ENCODE measurements at places on chromosomes 3 and 15.

GRCh38 chr3:1002010-1002409 lies 90.8 kb upstream of the CNTN6 start:
- DNase-seq, result no peak

- peak; percentile 26 for DNase-seq
These were observed 4.3 kb upstream of the TSEN2 start for GRCh38 chr3:12479919-12480427.

DNA sequence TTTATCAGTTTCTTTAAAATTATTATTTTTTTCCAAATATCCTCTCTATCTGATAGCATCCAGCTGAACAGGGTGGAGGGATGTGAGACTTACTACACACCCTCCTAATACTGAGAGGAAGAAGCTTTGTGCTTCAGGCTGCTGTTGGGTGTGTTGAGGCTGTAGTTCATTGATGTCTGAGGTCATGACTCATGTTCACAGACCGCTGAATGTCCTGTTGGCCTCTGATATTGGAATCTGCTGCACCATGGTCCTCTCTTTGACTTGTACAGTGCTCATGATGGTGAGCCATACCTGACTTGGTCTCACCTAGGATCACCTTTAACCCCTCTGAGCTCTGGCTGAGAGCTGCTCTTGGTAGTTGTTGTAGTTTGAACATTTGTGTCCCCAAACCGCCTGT lies 302.9 kb downstream of the SATB1 start:
- no peak for DNase-seq

DNA sequence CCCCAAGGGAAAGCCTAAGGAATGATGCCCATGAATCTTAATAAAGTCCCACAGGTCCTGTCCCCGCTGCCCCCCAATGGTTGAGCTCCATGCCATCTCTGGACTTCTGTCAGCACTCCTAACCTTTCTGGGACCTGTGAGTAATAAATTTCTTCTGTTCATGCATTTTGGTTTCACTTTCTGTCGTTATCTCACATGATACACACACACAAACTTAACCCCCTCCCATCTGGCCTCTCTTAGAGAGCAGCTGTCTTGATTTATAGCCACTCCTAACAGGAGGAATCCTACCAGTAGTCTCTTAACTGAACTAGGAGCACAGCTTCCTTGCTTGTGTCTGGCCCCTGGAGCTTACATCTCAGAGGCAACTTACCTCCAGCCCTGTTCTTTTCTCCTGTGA lies 82.7 kb upstream of the SELENOK start:
- DNase-seq, result no peak

DNA sequence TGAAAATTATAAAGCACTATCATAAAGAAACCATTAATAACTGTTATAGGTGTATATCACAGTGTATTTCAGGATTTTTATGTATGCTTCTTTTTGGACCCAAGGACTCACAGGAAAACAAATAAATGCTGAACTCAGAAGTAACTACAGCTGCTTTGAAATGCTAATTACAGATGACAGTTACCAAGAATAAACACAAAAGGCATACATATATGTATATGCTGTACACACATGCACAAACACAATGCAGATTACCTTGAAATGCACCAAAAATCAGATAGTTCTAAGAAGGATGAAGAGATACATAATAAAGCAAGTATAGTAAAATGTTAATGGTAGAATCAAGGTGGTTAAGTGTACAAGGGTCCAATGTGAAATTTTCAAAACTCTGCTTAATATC lies 52.2 kb downstream of the ZNF280D start:
- no peak for DNase-seq

- no peak for DNase-seq
These were observed 115.3 kb downstream of the PLCH1 start for GRCh38 chr3:155629556-155629955.

- no peak for DNase-seq
These were observed 30.2 kb upstream of the ADAMTS9 start for GRCh38 chr3:64717872-64718613.

GRCh38 chr3:68893600-68894239 lies 38.6 kb downstream of the TAFA4 start:
- no peak for DNase-seq

- no peak for DNase-seq
These were observed 56.7 kb downstream of the CCNL1 start for GRCh38 chr3:157103280-157103679.

- DNase-seq, result no peak
These were observed 612 bp downstream of the UBA5 start for GRCh38 chr3:132660811-132661070.

- no peak for DNase-seq
These were observed 38.5 kb downstream of the MAP3K13 start for GRCh38 chr3:185401319-185401955.

- no peak for DNase-seq
These were observed 52.6 kb downstream of the SYNM start for GRCh38 chr15:99157456-99157855.

GRCh38 chr3:25689226-25689625 lies 24.5 kb upstream of the TOP2B start:
- no peak for DNase-seq

- no peak for DNase-seq
These were observed 503.9 kb upstream of the MDFIC2 start for GRCh38 chr3:70816346-70816745.

DNA sequence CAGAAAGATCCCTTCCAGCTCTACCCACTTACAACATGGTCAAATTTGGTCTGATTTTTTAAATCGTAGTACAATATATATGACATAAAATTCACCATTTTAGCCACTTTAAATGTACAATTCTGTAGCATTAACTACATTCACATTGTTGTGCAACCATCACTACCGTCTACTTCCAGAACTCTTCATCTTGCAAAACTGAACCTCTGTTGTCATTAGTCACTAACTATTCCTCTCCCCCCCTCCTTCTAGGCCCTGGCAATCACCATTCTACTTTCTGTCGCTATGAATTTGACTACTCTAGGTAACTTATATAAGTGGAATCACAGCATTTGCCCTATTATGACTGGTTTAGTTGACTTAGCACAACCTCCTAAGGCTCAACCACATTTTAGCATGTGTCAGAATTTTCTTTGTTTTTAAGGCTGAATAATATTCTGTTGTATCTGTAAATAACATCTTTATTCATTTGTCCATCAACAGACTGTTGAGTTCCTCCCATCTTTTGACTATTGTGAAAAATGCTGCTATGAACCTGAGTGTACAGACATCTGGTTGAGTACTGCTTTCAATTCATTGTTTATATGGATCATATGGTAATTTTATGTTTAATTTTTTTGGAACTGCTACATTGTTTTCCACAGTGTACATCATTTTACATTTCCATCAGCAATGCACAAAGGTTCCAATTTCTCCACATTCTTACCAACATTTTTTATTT lies 35.5 kb upstream of the CCR2 start:
- DNase-seq, result no peak

DNA sequence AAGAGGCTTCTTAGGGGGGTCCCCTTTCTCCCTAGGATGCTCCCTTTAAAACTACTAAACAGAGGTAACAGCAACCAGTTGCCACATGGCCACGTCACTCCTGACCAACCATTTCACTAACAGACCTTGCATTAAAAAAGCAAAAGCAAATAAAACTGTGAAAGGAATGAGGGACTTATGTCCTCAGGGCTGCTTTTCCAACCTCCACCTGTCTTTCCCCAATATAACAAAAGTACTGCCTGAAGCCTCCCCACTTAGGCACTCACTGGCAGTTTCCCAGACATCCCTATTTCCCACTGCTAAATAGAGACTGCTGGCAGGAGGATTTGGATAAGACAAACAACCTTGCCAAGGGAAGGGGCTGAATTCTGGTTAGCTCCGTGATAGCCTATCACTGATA lies 130.3 kb downstream of the ATP8B4 start:
- DNase-seq, result no peak

- DNase-seq, result no peak
These were observed 25.5 kb upstream of the MNS1 start for GRCh38 chr15:56490461-56490860.

DNA sequence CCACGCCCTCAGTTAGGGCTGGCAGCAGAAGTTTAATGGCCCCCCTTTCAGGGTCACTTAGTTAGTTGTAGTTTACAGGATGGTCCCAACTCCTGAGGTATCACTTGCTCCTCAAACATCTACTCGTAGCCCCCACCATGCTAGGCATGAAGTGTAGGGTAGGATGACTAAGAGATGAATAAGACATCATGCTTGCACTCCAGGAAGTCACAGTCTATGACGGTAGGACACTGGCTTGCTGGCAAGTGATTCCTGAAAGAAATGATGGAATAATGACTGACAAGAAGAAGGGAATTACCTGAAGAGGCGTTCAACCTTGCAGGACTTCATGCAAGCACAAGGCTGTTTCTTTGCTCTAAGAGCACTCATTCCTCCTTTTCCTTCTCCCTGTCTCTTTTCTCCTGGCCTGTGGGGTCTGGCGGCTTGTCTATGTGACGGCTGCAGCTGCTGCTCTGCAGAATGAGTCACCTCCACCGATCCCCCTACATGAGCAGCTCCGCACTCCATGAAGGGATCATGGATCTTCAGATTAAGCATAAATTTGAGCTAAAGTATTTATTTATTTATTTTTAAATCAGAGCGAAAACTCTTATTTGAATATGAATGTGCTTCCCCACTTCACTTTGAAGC lies 82.9 kb upstream of the BOC start:
- DNase-seq, result no peak

DNA sequence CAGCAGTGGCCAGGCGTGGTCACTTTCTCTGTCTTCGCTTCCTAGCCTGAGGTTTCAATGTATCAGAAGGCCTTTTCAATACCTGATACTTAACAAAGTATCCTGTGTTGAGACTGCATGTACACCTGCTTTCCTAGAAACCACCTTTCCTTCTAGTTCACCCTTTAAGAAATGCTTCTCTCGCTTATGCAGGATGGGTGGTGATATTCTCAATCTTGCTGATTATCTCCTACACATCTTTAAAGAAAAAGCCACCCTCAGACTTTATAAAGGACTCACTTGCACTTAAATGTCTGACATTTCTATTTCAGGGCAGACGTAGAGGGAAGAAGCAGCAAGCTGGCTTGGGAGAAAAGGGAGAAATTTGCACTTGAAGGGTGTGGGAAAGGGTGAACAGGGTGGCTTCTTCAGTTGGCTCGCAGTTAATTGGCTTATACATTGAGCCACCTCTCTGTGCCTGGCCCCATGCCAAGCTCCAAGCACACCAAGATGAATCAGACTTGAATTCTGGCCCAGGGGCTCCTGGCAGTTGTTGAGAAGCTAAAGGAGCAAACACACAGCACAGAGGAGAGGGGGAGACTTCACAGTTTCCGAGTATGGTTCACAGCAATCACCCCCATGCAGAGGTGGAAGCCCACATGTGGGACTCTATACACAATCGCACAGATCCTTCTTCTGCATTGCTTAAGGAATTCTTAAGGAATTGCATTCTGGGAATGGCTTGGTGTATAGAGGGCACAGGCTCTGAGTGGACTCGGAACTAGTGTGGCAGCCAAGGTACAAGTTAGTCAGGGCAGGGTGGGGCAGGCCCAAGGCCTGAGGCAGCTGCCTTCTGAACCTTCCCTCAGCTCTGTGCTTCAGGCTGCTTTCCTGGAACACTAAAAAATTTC lies 1.3 kb downstream of the ARL6IP5 start:
- DNase-seq, result peak; percentile 33

GRCh38 chr3:129513705-129514104 lies 14.7 kb upstream of the RHO start:
- DNase-seq, result no peak

DNA sequence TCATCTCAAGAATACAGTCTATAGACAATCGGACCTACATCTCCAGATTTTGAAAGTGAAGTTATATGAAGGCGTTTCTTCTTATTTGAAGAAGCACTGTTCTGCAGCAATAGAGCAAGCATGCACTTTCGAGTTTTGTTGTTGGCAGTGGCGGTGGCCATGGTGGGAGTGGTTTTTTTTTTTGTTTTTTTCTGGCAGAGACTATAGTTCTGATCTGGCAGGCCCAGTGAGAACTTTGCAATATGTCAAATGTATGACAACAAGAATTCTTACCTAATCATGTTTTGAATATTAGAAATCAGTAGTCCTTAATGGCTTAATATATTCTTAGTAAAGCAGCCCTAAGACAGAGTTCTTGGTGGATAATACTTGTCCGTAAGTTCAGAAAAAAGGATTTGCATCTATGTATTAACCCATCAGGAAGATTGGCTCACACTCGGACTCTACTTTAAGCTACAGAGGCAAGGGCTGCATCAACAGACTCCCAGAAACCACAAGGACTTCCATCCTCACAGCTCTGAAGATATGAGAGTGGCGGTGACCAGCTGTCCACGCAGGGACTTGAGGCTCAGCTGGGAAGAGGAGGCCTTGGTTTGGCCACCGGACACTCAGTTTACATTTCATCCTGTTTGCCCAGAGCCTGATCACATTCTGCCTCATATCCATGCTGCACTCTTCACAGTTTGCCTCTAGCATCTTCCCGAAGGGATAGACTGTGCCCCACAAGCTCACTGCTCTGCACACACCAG lies 124.1 kb upstream of the THBS1 start:
- no peak for DNase-seq

- no peak for DNase-seq
These were observed 45.8 kb upstream of the ATP13A3 start for GRCh38 chr3:194532591-194532990.

DNA sequence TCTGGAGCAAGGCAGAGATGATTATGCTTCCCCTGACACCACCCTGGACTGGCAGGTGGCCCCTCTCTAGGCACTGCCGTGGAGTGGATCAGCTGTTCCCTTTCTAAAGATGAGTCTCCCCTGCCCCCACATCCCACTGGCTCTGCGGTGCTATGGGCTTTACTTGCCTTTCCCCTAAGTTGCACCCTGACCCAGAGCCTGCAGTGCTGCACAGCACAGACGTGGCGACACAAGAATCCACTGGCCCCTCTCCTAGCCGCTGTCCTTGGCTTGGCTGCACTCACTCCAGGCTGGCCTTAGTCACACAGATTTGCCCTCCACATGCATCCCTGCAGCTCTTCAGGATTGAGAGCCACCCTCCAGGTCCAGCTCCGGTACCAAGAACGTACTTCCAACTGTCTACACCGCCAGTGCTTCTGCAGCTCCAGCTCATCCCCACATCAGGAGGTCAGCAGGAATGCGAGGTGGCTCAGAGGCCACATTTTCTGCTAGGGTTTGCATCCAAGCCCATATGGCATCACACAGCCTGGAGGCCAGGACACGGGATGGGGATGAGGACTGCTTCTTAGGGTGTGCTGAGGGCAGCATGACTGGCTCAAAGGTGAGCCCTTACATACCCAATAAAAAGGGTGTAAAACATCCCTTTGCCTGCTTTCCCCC lies 82.4 kb upstream of the RASGRF1 start:
- DNase-seq, result no peak

- DNase-seq, result no peak
These were observed 1.7 kb downstream of the RASSF1 start for GRCh38 chr3:50338965-50339364.

- DNase-seq, result no peak
These were observed 163.3 kb upstream of the IL12A start for GRCh38 chr3:159825216-159825854.

Data from activated CD4-positive, alpha-beta T cell treated with anti-CD3 and anti-CD28 coated beads, Interleukin-2, amount 50 U/mL, for 24 hours (primary cell).